ENCODE measurements at places on chromosomes 7 and 10. TPM values are rescaled to one million over a fixed set of nuclear protein-coding genes. Genes with fewer than 3 reads are reported as not detected.

Gene CDK14
- 0.42 TPM for total RNA-seq

Gene CACNB2
- not detected for total RNA-seq

Gene PHKG1
- total RNA-seq, result 0.31 TPM

Gene NAMPT
- 122 TPM for total RNA-seq

Gene ALDH18A1
- 49.3 TPM for total RNA-seq

Gene GPR26
- not detected for total RNA-seq

Gene GNGT1
- total RNA-seq, result not detected

Gene AKR1B15
- 32.0 TPM for total RNA-seq

Gene C10orf95
- 0.08 TPM for total RNA-seq

Gene PTPRN2
- total RNA-seq, result 0.96 TPM

Gene FBXO24
- total RNA-seq, result 0.15 TPM

Gene TMEM72
- not detected for total RNA-seq

Gene SKAP2
- 17.8 TPM for total RNA-seq

Gene CCNY
- 42.2 TPM for total RNA-seq

Gene ANKRD1
- total RNA-seq, result 6.5 TPM

Gene SFRP4
- total RNA-seq, result 3.3 TPM

Gene CTAGE8
- total RNA-seq, result not detected

Gene GPR85
- not detected for total RNA-seq

Gene GNG11
- 34.6 TPM for total RNA-seq

Gene ADIRF
- total RNA-seq, result not detected

Gene BAIAP2L1
- 53.9 TPM for total RNA-seq

Gene SH3PXD2A
- 2.0 TPM for total RNA-seq

Gene HSPA12A
- total RNA-seq, result 12.6 TPM

Gene SPDYE2B
- not detected for total RNA-seq

Gene GSTO2
- total RNA-seq, result 2.3 TPM

Gene CCSER2
- 8.5 TPM for total RNA-seq

Gene ARHGEF35
- 0.26 TPM for total RNA-seq

Gene OR2A5
- total RNA-seq, result not detected

Gene PANK1
- 5.5 TPM for total RNA-seq

Gene LRRC4
- not detected for total RNA-seq

Gene FGL2
- not detected for total RNA-seq

Gene NEBL
- 6.4 TPM for total RNA-seq

Gene DEPP1
- 1.1 TPM for total RNA-seq

Gene LIPK
- not detected for total RNA-seq

Gene MMD2
- not detected for total RNA-seq

Gene INHBA
- 0.42 TPM for total RNA-seq

Gene GRID2IP
- not detected for total RNA-seq

Gene SYT15
- 2.7 TPM for total RNA-seq

Gene ZNF727
- not detected for total RNA-seq

Gene C10orf53
- total RNA-seq, result not detected

Gene IQUB
- total RNA-seq, result 0.05 TPM

Gene SORCS1
- not detected for total RNA-seq

Gene IKZF5
- total RNA-seq, result 5.7 TPM

Gene CUBN
- total RNA-seq, result 0.06 TPM

Gene SPDYE2
- not detected for total RNA-seq

Gene GOT1
- 34.1 TPM for total RNA-seq

Gene PRKG1
- 0.01 TPM for total RNA-seq

Gene GNAT3
- total RNA-seq, result not detected

Gene FAM25G
- not detected for total RNA-seq

Gene ANKRD30A
- 0.52 TPM for total RNA-seq

Gene IKZF1
- total RNA-seq, result not detected

Gene COL28A1
- 0.53 TPM for total RNA-seq

Gene CCDC172
- not detected for total RNA-seq

Gene SYT15B
- 2.7 TPM for total RNA-seq

Gene THSD7A
- total RNA-seq, result 1.5 TPM

Gene TFPI2
- total RNA-seq, result 259 TPM

Gene MCMBP
- total RNA-seq, result 77.1 TPM

Measured in A549 treated with CORT108297 at 1 μM for 4 hours (cell line).